Activated B cell treated with CpG ODN at 0.5 μM for 24 hours (primary cell): ENCODE measurements at places on chromosomes 13 and 19. TPM values are rescaled to one million over a fixed set of nuclear protein-coding genes. Genes with fewer than 3 reads are reported as not detected.

- DNase-seq, result no peak
These were observed 361.4 kb downstream of the EFNB2 start for GRCh38 chr13:106173891-106174610.

DNA sequence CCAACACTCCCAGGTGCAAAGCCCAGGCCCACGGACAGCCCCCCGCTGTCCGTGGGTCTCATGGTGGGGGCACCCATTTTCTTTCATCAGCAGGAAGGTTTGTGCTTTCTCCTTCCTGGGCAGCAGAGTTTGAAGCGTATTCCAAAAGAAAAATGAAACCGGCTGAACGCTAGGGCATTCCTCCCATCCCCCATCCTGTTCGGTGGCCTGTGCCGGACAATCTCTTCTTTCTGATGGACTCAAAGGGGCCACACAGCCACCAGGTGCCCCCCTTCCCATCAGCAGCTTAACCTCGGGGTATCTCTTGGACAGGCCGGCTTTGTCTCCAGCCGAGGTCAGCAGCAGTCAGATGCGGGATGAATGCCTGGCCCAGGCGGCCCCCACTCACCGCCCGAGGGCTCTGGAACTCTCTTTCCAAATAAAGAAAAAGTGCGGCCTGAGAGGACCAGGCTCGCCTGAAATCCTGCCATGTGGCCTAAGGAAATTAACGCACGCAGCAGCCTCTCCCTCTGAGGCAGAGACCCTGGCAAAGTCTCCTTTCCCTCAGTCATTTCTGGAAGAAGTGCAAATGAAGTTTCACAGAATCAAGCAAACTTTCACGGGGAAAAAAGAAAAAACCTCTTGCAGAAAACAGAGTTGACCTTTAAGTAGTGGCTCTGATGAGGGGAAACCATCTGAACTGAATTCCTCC, 67.8 kb downstream of the RASA3 start:
- DNase-seq, result no peak

GRCh38 chr13:99677116-99677951, 176.1 kb downstream of the TM9SF2 start:
- DNase-seq, result no peak

- no peak for DNase-seq
These were observed 210.9 kb downstream of the FGF14 start for GRCh38 chr13:102190930-102191329.

- DNase-seq, result no peak
These were observed 21.4 kb downstream of the TSSK6 start for GRCh38 chr19:19493841-19494546.

DNA sequence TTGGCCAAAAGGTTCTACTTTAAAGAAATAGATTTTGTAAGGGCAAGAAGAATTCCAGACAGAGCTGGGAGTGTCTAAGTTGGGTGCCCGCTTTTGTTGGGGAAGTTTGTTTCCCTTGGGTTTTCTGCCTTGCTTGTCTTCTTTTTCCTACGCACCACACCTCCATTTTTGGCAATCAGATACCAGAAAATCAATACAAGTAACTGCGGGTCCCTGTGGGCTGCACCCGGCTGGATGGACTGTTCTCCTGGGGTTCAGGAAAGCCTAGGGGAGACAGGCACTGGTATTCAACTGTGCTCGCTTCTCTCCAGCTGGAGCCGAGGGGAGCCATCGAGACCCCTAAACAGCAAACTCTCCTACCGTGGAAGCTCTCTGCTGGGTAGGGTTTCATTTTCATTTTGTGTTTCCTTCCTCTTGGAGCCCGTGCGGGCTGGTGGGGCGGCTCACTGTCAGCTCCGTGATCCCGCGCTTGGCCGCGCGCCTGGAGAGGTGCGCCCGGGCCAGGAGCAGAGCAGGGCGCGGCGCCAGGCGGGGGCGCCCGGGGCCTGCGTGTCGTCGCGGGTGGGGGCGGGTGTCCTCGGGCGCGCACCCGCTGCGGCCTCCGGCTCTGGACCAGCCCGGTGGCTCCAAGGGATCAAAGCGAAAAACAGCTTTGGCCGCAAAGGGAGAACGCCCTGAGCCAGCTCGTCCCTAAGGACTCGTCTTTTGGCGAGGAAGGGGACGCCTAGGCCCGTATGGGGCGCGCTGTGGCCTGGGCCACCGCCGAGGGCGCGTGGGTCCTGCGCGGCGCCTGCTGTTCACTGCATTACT, 347.2 kb downstream of the ZNF536 start:
- DNase-seq, result no peak

DNA sequence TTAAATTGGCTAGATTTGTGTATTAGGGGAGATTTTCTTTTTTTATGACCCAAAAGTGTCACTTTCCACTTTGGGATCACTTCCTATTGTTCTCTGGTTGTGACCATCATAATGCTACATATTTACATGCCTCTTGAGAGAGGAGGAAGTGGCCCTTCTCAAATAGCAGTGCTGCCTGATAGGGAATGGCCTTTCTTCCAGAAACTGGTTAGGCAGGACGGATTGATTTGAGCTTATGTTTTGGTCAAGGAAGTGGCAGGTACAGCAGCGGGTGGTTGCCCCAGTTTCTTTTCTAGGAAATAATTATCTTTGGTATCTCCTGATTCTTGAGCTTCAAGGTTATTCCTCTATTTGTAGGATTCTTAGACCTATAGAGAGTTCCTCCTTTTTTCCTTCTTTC, 21.9 kb upstream of the WTIP start:
- no peak for DNase-seq

- DNase-seq, result no peak
These were observed 6.2 kb upstream of the SPART start for GRCh38 chr13:36352350-36352749.

GRCh38 chr13:48783181-48783630, 129.5 kb downstream of the CYSLTR2 start:
- no peak for DNase-seq

LPAR6 gene
- 0.15 TPM in 1 of 2 replicates, not detected in the other for total RNA-seq

UPF3A gene
- total RNA-seq, result 68.3 and 83.2 TPM in 2 replicates

PALM gene
- not detected in 2 replicates for total RNA-seq

ZNF546 gene
- 5.8 and 11.6 TPM in 2 replicates for total RNA-seq
